Activated naive CD8-positive, alpha-beta T cell treated with anti-CD3 and anti-CD28 coated beads, Interleukin-2, amount 50 U/mL, for 16 hours (primary cell): ENCODE measurements at places on chromosomes 6 and 20.
A peak's percentile ranks its signal among the peaks of the same experiment; 100 is the strongest.

- no peak for DNase-seq
These were observed 13.8 kb upstream of the ZBP1 start for GRCh38 chr20:57633945-57634491.

DNA sequence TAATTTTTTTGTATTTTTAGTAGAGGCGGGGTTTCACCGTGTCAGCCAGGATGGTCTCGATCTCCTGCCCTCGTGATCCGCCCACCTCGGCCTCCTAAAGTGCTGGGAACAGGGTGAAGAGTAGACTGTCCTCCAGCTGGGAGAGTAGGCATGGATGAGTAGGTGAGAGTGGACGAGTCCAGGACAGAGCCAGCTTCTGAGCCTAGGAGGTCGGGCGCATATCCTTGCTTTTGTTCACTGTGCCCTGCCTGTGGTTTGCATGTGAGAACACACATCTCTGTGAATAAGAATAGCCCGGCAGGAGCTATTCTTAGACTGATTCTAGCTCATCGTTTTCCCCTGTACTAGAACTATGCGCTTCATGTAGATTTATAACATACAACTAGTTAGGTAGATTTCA is 78.3 kb downstream of the RPP40 start:
- no peak for DNase-seq

- no peak for DNase-seq
These were observed 73.5 kb upstream of the LAMP5 start for GRCh38 chr20:9440892-9441291.

DNA sequence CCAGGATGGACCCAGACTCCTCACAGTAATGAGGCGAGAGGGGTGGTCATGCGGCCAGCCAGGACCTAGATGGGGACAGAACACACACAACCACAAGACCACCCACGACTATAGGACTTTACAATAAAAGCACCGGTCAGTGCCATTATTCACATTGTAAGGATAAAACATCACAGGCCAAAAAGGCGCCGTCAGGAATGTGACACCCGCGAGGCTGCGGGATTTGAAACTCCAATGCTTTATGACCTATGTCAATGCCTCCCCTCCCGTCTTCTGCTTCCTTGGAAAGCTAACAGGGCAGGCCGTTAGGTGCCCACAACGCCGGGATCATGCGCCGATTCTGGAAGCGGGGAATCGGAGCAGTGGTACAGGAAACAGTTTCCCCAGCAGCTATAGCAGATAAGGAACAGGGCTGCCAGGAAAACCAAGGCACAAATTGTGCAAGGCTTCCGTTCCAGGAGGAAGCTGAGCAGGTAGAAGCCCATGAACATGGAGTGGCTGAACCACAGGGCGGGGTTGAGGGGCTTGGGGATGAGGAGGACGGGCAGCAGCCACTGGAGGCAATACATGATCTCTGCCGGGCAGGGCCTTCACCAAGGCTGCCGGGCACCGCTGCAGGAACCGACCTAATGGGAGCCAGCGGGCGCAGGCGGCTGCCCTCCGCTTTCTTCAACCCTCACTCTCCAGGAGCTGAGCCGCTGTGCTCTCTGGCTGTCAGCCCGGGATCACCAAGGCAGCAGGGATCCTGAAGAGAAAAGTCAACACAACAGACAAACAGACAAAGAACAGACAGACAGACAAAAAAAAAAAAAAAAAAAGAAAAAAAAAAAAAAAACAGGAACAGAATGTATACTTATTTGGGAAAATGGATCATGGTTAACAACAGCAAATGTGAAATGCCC is 2.2 kb upstream of the NNAT start:
- no peak for DNase-seq

GRCh38 chr6:31158863-31159855 is 770 bp downstream of the TCF19 start:
- no peak for DNase-seq

DNA sequence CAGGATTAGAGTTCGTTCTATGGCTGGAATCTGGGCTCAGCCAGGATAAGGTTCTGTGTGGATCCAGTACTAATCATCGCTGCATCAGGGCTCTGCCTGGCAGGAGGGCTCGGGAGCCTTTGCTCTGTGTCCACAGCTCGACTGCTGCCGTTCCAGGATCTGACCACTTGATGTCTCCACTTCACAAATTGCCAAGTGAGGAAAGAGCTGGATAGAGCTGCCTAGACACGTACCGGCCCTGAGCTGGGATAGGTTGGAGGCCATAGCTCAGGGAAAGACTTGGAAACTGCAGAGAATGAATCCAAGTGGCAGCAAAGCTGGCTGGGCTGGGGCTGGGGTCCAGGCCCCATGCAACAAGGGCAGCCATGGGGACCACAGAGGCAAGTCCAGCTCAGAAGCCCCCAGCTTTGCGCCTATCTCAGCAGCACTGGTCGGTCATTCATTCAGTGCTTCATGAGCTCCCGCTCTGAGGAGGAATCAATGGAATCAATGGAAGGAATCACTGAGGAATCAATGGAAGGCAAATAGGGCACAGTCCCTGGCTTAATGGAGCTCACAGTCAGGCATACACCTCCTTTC is 38.0 kb upstream of the TOP1 start:
- DNase-seq: peak; percentile 39

GRCh38 chr20:34562641-34563040 is 4.1 kb downstream of the MAP1LC3A start:
- DNase-seq: no peak

GRCh38 chr6:72975352-72975752 is 249.9 kb downstream of the KHDC1L start:
- no peak for DNase-seq
